Mesenchymal stem cell (in vitro differentiated cells and primary cell): ENCODE measurements at places on chromosomes 3 and 15.

DNA sequence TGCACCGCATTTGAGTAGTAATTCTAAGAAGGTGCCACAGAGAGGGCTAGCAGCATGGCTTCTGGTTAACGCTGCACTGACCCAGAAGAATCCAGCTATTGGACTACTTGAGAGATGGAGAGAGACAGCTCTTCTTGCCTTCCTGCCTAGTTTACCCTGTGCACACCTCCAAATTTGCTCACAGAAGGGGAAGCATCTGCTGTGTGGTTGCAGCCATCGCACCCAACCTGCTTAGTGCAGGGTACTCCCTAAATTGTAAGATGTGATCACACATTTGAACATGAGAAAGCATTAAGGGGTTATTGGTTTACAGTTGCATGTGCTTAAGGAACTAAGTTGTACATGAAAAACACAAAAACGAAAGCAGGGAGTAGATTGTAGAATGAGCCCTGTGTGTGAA, 122.1 kb downstream of the FOXB1 start:
- DNase-seq: no peak

GRCh38 chr3:138600100-138600745, 6.2 kb upstream of the CEP70 start:
- DNase-seq: no peak

DNA sequence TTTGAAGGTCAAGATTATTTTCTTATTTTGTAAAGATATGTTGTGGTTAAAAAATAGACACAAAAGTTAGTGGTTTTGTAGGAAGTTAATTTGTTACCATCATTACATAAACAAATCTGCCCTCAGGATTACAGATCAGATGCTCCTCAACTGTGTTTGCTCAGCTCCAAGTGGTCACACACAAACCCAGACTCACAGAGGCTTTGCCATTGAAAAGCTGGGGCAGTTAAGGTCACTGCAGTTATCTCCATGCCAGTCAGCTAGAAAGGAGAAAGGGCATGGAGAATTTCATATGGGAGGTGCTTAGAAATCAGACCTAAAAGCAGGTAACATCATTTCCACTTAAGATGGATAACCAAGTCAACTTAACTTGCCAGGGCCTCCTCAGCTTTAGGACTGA, 825.7 kb upstream of the GBE1 start:
- DNase-seq: no peak

DNA sequence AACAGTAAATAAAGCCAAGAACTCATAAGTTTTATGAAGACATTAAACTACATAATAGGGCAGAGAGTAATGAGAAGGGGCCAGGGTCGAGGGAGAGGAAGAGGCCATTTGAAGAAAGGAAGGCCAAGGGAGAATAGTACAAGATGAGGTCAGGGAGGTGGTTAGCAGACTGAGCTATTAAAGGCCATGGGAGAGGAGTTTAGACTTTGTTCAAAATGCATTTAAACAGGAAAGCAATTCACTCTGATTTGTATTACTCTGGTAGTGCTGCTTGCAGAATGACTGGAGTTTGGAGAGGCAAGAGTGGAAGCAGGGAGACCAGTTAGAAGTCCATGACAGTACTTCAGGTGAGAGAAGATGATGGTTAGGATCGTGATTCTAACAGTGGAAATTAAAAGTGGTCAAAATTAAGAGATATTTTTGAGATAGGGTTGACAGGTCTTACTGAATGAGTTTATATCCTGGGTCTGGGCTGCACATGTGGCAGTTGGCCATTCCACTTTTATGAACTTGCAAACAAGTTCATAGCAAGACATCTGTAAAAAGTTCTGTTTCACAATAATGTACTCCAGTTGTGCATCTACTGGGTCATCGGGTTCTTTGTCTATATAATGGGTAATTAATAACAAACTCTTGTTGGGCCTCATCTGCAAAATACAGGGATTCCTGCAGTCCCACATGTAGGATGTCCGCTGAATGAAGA, 16.3 kb downstream of the PPP2R3A start:
- no peak for DNase-seq

DNA sequence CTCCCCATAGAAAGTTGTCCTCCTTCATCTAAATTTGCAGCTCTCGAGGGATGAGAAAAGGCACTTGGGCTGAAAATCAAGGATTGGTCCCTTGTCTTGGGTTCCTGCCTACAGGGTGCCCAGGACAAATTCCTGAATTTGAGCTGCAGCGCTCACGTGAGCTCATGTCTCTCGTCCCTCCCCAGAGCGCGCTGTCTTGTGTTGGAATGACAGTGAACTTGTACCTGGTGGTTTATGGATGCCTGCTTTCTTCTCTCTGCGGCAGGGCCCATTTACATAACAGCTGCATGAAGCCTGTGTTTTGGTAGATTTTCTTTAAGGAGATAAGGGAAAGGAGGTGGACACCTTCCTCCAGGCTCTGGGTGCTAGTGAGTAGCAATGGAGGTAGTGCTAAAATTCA, 4.3 kb downstream of the RYR3 start:
- no peak for DNase-seq

DNA sequence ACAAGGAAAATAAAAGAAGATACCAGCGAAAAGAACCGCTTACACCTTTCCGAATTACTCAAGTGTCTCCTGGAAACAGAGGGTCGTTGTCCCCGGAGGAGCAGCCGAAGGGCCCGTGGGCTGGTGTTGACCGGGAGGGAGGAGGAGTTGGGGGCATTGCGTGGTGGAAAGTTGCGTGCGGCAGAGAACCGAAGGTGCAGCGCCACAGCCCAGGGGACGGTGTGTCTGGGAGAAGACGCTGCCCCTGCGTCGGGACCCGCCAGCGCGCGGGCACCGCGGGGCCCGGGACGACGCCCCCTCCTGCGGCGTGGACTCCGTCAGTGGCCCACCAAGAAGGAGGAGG, 325 bp downstream of the ALCAM start:
- DNase-seq: peak; percentile 52

DNA sequence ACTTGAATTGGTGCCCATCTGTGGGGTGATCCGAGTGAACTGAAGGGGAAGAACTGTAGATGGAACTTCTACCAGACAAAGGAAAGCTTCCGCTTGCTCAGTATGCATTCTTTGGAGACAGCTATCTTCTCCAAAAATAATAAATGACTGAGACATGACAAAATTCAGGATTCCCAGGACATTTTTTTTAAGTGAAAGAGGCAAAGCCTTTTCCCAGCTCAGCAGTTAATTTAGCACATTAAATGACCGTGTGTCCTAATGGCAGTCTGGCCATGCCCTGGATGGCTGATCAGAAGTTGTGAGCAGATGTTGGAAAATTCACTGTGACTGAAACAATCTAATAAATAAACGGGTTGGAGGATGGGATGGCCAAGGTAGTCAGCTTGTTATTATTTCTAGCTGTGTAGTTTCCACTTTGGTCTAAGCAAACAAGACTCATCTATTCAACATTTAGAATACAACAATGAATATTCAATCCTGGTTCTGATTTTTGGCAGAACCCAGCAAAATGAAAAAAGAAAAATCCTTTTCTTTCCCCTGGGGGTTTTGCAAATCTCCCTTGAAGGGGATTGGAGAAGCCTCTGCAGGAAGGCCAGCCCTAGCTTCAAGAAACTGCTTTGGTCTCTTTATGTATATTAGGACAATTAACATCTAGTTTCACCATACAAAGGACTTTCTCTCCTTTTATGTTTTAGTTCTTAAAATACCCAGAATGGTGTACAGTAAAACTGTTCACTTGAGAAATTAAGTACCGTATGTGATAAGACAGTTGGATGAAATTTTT, 540.9 kb upstream of the MDFIC2 start:
- DNase-seq: no peak

GRCh38 chr3:101779822-101780381, 891 bp downstream of the NXPE3 start:
- DNase-seq: peak; percentile 40

DNA sequence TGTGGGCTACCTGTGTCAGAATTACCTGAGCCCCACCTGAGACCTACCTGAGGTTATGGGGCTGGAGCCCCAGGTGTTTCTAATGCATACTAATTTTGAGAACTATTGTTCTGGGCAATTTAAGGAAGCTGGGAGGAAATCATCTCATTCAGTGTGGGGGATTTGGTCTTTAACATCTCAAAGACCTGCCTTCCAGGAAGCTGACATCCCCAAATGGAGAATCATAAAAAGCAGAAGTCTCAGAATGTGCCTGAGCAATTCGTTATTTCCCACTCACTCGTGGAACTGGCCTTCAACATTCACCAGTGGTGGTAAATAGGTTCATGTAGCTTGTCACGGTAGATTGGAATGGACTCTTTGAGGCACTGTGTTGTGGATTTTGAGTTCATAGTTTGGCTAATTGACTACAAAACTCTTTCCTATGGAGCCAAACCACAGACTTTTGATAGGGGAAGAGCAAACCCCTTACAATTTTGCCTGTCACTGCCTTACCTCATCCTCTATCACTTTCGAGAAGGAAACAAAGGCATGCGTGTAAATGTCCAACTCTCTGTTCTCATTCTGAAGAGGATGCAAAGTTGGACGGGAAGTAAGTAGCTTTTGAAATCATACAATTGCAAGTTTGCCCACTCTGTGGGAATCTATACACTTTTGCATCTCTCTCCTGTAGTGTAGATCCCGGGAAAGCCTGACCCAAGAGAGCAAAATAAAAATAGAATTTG, 521.0 kb upstream of the MDFIC2 start:
- DNase-seq: no peak

GRCh38 chr15:66715720-66716655, 14.0 kb downstream of the SMAD6 start:
- no peak for DNase-seq

DNA sequence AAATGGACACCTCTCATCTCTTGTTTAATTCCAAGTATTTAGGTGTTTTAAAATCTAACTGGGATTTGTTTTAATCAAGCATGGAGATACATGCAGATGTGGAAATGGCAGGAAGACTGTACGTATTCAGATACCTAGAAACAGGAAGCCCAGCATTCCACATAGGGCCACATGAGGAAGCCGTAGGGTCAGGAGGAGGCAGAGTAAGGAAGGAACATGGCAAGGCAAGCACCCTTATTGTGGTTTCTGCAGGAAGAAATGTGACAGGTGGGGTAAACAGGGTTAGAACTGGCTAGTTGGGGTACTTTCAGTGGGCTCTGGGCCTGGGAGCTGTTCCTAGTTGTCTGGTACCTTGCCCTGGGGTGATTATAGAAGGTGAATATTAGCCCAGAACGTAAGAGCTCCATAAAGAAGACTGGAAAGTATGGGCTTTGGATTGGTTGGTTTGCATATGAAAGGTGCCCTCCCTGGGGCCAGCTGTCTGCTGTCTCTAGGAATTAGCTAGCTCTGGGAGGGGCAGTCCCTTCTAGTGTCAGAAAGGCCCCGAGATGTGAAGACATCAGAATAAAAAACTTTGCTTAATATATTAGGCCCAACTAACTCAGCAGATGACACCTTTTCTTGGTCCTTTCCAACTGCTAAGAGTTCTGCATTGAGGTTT, 107.7 kb upstream of the CADPS start:
- no peak for DNase-seq

DNA sequence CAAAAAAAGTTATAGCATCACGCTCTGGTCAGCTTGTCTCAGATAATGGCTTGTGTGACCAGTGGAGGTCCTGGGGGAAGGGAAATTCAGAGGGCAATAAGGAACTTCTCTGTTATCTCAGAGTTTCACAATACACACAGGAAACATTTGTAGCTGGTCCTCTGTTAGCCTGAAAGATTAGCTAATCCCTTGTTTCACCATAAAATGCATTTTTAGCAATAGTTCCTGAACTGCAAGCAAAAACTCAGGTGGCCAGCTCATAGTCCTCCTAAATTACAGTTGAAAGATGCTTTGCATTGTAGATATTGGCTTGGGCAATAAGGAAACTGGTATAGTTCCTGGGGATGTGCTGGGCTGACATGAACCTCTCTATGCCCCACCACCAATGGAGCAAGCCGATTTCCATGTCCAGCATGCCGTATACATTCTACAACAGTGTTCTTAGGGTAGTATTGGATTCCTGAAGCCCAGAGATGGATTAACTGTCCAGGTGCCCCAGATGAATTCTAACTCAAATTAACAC, 141.5 kb upstream of the TBL1XR1 start:
- peak; percentile 57 for DNase-seq

- DNase-seq: no peak
These were observed 6.6 kb upstream of the MUSTN1 start for GRCh38 chr3:52841211-52841980.

DNA sequence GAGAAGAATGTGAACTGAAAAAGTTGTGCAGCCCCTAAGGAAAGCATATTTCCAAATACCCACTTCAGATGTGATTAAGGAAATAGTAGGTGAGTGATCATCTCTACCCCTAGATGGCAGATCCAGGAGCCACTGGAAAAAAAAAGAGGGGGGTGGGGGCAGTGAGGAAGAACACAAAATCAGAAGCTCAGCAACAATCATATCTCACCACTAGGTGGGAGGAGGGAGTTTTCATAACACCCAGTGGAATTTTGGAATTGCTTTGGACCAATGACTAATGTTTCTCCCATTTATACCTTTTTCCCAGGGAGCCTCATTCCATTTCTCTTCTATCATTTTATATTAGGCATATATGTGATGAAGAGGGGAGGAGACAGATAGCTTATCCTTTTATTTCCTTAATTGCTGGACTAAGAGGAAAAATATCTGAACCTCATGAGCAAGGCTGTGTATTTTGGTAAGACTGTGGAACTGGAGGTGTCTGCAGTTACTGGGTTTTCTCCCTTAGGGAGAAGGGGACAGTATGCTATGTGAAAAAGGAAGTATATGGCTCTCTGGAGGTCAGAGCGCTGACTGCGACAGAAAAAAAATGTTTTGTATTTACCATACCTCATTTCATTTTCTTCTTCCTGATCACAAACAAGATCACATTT, 363.4 kb downstream of the GAP43 start:
- DNase-seq: peak; percentile 43

GRCh38 chr3:183698318-183698751, 738 bp downstream of the YEATS2 start:
- peak; percentile 63 for DNase-seq

- DNase-seq: no peak
These were observed 1.1 kb downstream of the CHD2 start for GRCh38 chr15:92901072-92901761.

DNA sequence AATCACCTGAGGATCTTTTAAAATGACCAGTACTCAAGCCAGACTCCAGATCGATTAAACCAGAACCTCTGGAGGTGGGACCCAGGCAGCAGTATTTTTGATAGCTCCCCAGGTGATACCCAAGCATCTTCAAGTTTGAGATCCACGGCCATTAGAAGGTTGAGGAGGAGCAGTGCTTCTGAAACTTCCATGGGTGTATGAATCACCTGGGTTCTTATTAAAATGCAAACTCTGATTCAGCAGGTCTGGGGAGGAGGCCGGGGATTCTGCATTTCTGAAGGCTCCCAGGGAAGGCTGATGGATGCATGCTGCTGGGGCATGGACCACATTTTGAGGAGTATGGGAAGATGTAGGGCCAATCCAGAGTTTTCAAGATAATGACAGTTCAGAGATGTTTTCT, 55.4 kb downstream of the ATG7 start:
- DNase-seq: no peak

DNA sequence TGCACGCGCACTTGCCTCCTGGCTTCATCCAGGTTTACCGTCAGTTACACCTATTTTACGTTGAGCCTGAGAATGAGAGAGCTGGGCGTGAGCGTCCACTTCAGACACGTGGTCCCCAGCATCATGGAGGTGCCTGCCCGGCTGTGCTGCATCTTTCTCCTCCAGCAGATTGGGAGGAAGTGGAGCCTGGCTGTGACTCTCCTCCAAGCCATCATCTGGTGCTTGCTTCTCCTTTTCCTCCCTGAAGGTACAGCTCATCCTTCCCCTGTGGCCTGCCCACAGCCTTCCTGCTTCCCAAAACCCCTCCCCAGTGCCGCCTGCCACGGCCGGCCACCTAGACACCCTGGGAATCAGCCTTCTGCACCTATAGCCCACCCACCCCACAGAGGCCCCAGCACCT, 31.6 kb downstream of the SLC22A14 start:
- no peak for DNase-seq

- DNase-seq: no peak
These were observed 294.3 kb downstream of the THSD4 start for GRCh38 chr15:71409541-71409940.
